ENCODE measurements at places on chromosomes 11 and 22.

- ATAC-seq: no peak
Observed at GRCh38 chr11:120398132-120398531, 61.9 kb downstream of the ARHGEF12 start.

DNA sequence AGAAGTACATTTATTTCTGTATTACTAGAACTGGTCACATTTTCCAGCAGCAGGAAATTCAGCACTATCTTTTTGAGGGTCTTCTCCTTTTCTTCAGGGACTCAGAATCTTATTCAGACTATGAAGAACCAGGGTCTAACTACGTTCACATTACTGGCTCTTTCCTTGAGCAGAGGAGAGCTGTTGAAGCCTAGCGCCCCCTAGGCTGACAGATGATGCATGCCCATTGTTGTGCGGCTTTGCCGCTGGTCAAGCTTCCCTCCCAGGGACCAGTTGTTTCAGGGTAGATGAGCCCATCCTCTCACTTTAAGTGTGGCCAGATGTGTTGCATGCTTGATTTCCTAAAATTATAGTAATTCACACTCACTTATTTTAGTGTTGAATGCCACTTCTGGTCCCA is 168.2 kb upstream of the PDGFD start:
- ATAC-seq: no peak

DNA sequence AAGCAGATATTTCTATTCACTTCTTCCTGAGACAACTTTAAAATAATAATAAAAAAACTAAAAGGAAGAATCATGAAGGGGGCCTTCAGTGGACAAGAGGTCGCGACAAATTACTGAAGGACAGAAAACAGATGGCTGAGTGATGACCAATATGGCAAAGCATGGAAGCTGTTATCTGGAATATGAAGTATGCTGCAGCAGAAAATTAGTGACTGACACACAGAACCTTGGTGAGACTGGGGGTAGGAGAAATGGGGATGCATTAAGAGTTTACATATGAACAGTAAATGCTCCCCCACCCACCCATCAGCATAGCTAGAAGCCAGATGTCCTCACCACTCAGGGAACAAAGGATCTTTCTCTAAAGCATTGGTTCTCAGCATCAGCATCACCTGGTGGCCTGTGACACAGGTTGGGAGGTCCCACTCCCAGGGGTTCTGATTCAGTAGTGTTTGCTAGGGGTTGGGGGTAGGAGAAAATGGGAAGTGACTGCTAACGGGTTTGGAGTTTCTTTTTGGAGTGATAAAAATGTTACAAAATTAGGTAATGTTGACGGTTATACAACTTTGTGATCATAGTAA is 59.7 kb downstream of the NARS2 start:
- ATAC-seq: no peak

DNA sequence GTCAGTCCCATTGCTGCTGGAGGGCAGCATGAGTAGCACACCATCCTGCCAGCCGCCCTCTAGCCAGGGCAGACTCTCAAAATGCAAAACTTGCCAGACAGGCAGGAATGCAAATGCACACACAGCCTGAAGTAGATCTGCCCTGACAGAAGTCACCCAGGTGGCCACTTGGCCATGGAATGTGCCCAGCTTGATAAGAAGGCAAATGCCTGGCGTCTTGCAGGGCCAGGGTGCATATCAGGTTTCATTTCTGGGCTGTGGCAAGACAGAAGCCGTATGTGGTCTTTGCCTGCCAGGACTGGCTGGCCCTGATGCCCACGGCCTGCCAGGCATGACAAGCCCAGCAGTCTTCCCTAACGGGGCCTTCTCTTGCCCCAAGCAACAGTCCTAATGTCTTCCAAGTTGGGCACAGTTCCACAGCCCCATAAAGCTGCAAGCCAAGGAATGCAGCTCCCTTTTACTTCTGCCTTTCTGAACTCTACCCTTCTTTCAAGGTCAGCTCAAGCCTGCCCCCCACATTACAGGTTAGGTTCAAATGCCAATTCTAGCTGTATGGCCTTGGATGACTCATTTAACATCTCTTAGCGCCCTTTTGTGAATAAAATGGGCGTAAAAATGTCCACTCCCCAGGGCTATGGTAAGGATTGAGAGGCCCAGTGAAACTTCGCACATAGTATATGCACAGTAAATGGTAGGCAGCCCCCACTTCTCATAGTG is 29.7 kb downstream of the POU2AF3 start:
- ATAC-seq: peak; percentile 44

GRCh38 chr11:15266999-15267398 is 152.3 kb downstream of the INSC start:
- no peak for ATAC-seq

- ATAC-seq: no peak
Observed at GRCh38 chr11:111416231-111416960, 37.3 kb upstream of the POU2AF1 start.

GRCh38 chr11:74929431-74930363 is 19.2 kb downstream of the XRRA1 start:
- peak; percentile 85 for ATAC-seq

DNA sequence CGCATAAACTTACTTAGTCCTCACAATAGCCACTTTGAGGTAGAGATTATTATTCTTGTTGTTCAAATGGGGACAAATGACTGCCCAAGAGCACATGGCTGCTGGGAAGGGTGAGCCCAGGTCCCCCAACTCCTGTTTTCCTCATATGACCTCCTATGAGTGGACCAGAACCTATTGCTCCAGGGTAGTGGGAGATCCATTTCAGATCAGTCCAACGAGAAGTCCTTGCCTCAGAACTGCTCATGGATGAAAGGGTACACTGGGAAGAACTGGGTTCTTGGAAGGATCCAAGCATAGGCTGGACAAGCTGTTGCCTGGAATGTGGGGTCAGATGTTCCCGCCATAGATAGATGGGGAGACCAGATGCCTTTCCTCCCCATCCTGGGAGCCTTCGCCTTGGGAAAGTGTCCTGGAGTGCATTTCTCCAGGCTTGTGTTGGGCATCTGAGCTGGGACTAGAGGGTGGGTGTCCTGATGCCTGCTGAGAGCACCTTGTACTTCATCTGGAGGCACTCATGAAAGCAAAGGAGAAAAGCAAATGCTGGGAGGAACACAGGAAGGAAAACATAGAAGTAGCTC is 146.3 kb upstream of the B3GAT1 start:
- ATAC-seq: no peak

DNA sequence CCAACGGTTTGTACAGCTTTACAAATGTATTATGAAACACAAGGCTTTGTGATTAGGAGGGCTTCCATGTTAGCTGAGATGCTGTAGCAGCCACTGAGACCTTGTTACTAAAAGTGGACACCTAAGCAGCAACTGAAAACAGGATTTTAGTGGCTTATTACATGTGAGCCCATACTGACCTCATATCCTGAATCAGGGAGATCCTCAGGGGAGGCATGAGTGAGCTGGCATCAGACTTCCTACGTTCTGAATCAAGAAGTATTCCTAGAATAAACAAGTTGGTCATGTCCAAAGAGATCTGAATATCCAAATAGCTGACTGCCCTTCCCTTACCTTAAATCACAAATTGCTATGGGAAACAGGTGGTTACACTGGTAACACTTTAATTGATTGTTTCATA is 59.1 kb upstream of the SCUBE2 start:
- ATAC-seq: no peak

- no peak for ATAC-seq
Observed at GRCh38 chr11:69371731-69372588, 78.0 kb downstream of the MYEOV start.

DNA sequence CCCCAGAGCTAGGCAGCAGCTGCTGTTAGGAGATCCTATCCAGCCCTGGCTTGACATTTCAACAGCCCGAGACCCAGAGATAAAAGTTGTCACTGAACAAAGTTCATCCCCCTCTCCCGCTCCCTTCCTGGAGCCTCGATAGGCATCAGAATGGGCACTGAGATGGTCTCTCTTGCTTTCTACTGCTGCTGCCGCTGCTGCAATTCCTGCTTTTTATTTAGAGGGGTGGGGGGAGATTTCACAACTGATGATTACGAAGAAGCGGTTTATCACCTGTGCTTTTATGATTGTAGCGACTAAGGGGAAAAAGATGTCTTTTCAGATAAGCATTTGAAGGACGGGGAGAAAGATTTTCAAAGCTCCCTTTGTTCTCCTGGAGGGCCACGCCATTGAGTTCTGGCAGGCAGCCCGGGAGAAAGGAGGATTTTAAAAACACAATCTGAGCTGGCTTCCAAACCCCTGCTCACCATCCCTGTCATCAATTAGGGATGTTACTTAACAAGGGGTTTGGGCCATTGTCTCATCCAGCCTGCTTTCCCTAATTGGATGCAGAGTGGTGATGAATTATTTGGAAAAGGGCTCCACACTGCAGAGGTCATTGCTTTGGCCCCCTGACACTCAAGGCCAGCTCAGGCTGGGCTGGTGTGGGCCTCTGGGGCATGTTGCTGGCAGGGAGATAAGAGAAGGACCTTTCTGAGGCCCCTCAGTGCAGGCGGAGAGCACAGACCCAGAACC is 344.7 kb downstream of the BUD13 start:
- no peak for ATAC-seq

DNA sequence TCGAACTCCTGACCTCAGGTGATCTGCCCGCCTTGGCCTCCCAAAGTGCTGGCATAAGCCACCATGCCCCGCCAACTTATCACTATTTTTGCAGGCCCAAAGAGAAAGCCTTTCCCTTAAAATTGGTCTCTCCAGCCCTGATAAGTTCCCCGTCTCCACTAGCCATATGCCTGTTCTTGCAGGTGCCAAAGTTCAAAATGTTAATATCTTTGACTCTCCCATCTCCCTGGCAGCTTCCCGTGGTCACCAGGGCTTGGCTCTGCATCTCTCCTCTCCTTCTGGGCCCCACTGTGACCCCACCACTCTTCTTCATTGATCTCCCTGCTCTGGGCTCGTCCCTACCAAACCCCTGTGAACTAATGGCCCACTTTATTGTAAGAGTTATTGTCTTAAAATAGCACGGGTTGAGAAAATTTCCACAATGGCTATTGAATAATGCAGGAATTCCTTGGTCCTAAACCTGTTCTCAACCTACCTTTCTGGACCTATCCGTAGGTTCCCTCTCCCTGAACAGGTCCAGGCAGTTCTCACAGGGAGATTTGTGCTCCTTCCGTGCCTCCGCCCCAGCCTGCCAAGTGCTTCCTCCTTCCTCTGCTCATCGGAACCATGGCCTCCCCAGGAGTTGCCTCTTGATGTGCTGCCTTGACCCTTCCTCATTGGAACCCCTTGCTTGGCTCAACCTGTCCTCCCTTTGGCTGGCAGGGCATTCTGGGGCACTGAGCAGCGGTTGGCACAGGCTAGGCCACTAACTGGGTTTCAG is 147.5 kb downstream of the DSCAML1 start:
- peak; percentile 80 for ATAC-seq

DNA sequence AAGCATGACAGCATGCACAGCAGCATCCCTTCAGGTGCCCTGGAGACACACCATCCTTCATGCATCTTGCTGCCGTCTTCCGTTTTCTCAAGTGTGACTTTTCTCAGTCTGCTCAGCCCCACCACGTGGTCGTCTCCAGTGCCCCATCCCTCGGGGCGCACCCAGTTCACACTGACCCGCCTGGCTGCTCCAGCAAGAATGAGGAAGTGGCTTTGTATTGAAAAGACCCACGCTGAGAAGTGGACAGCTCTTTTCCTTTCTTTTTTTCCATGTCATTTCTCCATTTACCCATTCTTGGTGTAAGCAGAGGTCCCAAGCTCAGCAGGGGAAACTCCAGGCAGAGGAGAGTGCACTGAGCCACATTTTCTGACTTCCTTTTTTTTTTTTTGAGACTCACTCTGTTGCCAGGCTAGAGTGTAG is 14.5 kb downstream of the SERPINH1 start:
- ATAC-seq: peak; percentile 45

GRCh38 chr22:48936391-48936790 is 891.3 kb downstream of the BRD1 start:
- ATAC-seq: no peak

DNA sequence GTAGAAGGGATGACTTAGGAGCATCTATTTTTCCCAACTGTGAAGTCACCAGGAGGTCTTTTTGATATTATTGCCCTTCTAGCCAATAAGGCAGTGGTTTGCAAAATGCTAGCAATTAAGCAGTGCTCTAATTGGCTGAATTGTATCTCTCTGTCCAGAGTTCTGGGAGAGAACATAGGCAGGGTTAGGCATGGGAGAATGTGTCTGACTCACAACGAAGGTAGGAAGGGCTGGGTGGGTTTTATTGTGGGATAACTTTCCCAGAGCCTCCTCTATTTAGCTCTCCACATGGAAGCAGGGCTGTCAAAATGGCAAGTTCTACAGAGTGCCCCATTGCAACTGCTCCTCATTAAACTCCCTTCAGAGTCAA is 415.9 kb upstream of the CADM1 start:
- peak; percentile 17 for ATAC-seq

DNA sequence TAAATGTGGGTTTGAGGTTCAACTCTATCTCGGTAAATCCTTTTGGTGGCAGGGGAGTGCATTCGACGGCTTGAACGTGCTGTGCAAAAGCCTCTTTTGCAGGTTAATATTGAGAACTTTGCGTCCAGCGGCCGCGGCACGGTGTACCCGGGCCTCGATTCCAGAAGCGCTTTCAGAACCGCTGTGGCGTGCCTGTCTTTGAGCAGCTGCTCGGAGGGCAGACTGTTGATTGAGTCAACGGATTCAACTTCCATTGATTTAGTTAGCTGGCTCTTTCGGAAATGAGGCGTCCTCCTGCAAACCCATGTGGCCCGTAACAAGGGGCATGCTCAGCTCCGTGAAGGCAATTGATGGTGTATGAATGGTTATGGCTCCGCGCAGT is 1247.8 kb downstream of the BRD1 start:
- no peak for ATAC-seq

DNA sequence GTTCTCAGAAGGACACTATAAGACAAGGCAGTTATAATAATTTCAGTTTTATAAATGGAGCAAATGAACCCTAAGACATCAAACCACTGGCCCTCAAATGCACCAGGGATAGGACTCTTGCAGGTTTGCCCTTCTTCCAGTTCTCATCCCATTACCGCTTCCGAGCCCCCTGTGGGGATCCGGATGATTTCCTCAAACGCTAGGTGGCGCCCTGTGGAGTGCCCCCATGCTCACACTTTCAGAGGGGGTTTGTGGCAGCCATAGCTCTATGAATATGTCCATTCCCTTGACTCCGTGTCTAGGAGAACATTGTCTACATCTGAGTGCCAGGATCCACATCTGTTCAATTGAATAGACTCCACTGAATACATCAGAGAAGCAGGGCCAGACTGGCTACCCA is 816.3 kb downstream of the NTM start:
- ATAC-seq: no peak

All from esophagus mucosa (tissue), 1 donor.